ENCODE measurements at places on chromosomes 1 and 21.

DNA sequence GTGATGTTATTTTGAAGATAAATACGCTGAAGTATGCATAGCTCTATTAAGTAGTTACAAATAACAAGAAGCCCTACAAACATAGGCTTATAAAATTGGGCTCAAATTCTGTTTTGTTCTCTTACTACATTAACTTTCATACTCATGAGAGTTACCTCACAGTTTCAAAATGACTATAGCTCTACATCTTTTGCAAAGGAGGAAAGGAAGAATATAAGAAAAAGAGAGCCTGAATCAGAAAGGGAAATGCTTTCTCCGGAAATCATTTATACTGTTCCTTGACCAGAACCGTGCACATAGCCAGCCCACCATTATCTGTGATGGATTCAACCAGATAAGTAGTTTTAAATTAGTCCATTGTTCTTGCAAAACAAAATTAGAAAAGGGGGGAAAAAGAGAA, 1252.1 kb downstream of the NCAM2 start:
- DNase-seq = no peak

- DNase-seq = no peak
These were observed 519 bp downstream of the RERE start for GRCh38 chr1:8816831-8817411.

GRCh38 chr1:229224308-229224707, 46.6 kb upstream of the RAB4A start:
- no peak for DNase-seq

DNA sequence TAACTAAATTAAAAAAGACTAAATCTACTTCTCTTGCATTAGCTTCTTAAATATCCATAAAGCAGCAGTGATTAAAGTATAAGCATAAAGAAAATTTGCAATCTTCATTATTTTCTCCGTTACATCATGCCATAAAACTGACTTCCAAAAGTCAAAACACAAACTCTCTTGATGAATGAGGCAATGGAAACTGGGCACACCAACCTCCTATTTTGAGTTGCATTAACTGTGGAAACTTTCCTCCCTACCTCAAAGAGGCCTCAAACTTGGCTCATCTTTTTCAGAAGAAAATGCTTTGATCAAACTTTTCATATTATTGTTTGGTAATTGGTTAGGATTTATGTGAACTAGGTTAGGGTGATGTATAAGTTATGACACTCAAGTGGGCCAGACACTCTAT, 4.1 kb upstream of the BTG3 start:
- no peak for DNase-seq

- DNase-seq = no peak
These were observed 5.5 kb upstream of the MMP23B start for GRCh38 chr1:1626207-1627141.

- DNase-seq = peak; percentile 5
These were observed 478.5 kb upstream of the DEPDC1 start for GRCh38 chr1:68975212-68975933.

- no peak for DNase-seq
These were observed 216.4 kb downstream of the FMN2 start for GRCh38 chr1:240308096-240308495.

- DNase-seq = no peak
These were observed 3.1 kb downstream of the DNM3 start for GRCh38 chr1:171844381-171844780.

DNA sequence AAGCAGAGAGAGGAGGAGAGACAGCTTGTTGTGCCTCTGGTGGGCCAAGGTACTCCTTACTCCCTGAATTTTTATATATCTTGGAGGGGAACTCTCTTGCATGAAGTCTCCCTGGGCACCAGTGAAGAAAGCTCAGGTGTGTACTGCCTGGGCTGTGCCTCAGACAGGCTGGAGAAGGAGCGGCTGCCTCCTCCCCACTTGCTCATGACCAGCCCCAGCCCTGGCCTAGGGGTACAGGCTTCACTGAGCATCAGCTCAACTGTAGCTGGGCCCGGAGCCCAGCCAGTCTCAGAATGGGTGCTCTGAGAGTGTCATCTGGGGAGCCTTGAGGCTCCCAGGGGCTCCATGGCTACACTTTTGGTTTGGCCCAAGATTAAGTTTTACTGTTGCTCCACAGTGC, 44.8 kb upstream of the TENT5C start:
- no peak for DNase-seq
